ENCODE measurements at places on chromosomes 13 and 19. TPM values are rescaled to one million over a fixed set of nuclear protein-coding genes. Genes with fewer than 3 reads are reported as not detected.

GRCh38 chr13:110920038-110920437, 5.2 kb upstream of the ANKRD10 start:
- peak overlapping the region; percentile 67 for H3K4me3 ChIP-seq
- ATAC-seq = no peak
- H3K36me3 ChIP-seq = no peaks in the 10 kb centered on the region
- peaks cover 23% of the 10 kb centered on the region for H3K27me3 ChIP-seq

- peak overlapping the region; percentile 58 for H3K4me3 ChIP-seq
- peak overlapping the region; percentile 14 for H3K27ac ChIP-seq
- H3K27me3 ChIP-seq = peaks cover 9% of the 10 kb centered on the region
Observed at GRCh38 chr19:53158119-53158656, 665 bp downstream of the ZNF347 start.

- no peaks in the 10 kb centered on the region for H3K4me1 ChIP-seq
- H3K36me3 ChIP-seq = no peaks in the 10 kb centered on the region
- no peaks in the 10 kb centered on the region for H3K27me3 ChIP-seq
- H3K4me3 ChIP-seq = no peak overlapping the region
- no peak for ATAC-seq
Observed at GRCh38 chr13:91922969-91923592, 524.7 kb downstream of the GPC5 start.

- peaks cover 33% of the 10 kb centered on the region for H3K4me1 ChIP-seq
- no peaks in the 10 kb centered on the region for H3K27me3 ChIP-seq
- no peak overlapping the region for H3K4me3 ChIP-seq
- no peak for ATAC-seq
- peak overlapping the region; percentile 61 for H3K27ac ChIP-seq
Observed at GRCh38 chr13:79459906-79460305, 21.0 kb upstream of the NDFIP2 start.

DNA sequence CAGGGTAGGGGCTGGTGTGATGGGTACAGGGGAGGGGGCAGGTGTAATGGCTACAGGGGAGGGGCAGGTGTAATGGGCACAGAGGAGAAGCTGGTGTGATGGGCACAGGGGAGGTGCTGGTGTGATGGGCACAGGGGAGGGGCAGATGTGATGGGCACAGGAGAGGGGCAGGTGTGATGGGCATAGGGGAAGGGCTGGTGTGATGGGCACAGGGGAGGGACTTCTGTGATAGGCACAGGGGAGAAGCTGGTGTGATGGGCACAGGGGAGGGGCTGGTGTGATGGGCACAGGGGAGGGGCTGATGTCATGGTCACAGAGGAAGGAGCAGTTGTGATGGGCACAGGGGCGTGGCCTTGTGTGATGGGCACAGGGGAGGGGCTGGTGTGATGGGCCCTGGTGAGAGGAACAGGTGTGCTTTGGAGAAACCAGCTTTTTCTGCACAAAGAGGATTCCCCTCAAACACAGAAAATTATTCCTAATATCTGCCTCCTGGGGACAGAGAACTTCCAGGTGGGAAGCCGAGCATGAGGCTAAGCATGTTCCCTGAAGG, 38.6 kb upstream of the POP4 start:
- H3K27me3 ChIP-seq = peaks cover 53% of the 10 kb centered on the region
- H3K4me3 ChIP-seq = no peak overlapping the region
- peaks cover 7% of the 10 kb centered on the region for H3K4me1 ChIP-seq
- H3K27ac ChIP-seq = no peak overlapping the region
- ATAC-seq = no peak

DNA sequence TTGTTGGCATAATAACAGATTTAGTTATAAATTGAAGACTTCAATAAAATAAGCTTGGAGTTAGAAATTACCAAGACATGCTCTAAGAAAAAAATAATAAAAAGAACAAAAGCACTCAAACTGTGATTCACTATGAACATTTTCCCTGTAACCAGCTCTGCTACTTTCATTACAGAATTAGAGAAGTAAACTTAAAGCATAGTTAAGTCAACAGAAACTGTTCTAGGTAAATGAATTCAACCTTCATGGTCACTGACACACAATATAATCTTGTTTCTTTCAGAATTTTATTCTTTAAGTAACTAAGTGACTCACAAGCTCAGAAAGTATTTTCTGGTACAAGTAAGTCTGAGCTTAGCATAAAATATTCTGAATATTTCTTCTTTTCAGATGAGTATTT, 136.3 kb downstream of the KLF5 start:
- no peak overlapping the region for H3K27ac ChIP-seq
- no peaks in the 10 kb centered on the region for H3K4me1 ChIP-seq
- H3K36me3 ChIP-seq = no peaks in the 10 kb centered on the region
- ATAC-seq = no peak

DNA sequence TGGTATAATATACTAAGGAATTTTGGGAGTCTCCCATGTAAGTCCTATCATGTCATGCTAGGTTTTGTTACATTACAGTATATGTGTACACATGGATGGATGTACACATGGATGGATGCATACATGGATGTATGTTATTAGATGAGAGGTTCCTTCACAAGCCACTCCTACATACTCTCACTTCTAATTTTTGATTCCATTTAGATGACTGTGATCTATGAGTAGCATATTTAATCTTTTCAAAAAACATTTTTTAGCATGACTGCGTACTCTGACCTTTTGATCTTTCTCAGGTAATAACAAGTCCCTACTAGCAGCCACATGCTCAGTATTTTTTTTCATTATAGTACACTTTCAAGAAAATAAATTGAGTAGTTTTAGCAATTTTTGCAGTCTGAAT, 441.8 kb downstream of the SLITRK1 start:
- no peak overlapping the region for H3K27ac ChIP-seq
- ATAC-seq = no peak
- H3K36me3 ChIP-seq = no peaks in the 10 kb centered on the region
- no peaks in the 10 kb centered on the region for H3K27me3 ChIP-seq
- H3K4me3 ChIP-seq = no peak overlapping the region

GRCh38 chr13:37375724-37376123, 222.8 kb downstream of the POSTN start:
- no peaks in the 10 kb centered on the region for H3K4me1 ChIP-seq
- no peaks in the 10 kb centered on the region for H3K27me3 ChIP-seq
- H3K36me3 ChIP-seq = no peaks in the 10 kb centered on the region
- H3K27ac ChIP-seq = no peak overlapping the region
- ATAC-seq = no peak
- H3K4me3 ChIP-seq = no peak overlapping the region

GRCh38 chr13:57823704-57824103, 192.2 kb downstream of the PCDH17 start:
- ATAC-seq = no peak
- H3K36me3 ChIP-seq = no peaks in the 10 kb centered on the region
- no peaks in the 10 kb centered on the region for H3K4me1 ChIP-seq
- H3K27ac ChIP-seq = no peak overlapping the region

DNA sequence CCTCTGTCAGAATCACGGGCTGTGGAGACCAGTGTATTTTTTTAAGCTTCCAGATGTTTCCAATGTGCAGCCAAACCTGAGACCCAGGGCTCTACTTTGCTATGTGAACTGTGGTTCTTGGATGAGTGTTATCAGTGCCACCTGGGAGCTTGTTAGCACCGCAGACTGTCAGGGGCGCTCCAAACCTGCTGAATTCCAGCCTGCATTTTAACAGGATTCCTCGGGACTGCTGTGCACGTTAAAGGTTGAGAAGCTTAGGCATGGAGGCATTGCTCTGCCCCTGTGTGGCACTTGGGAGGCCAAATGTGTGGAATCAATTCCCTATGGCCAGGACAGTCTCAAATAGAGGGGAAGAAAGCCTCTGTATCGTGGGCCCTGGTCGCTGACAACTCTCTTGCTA, 80.3 kb downstream of the ANKRD10 start:
- H3K36me3 ChIP-seq = no peaks in the 10 kb centered on the region
- H3K27ac ChIP-seq = no peak overlapping the region
- H3K4me3 ChIP-seq = no peak overlapping the region

- H3K4me1 ChIP-seq = peaks cover 11% of the 10 kb centered on the region
- ATAC-seq = no peak
Observed at GRCh38 chr13:27915301-27916207, 4.2 kb upstream of the PDX1 start.

DNA sequence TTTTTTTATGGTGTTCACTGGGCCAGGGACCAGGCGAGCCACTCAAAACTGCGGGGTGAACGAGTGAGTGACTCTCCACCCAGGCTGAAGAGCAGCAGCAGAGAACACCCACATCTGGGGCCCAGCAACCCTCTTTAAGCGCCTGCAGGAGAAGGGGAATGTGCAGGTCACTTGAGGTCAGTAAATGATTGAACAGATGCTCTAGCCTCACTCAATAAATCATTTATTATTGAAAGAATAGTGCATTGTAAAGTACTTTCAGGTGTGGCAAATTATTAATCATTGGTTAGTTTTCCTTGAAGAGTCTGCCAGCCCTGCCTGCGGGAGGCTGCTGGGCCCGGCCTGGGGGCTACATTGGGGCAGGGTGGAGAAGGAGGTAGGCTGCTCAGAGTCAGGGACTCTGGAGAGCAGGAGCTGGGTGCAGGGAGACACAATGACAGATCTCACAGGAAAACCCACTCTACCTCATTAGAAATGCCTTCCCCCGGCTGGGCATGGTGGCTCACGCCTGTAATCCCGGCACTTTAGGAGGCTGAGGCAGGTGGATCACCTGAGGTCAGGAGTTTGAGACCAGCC, 42.5 kb downstream of the ABCC4 start:
- no peaks in the 10 kb centered on the region for H3K36me3 ChIP-seq
- ATAC-seq = no peak
- H3K27me3 ChIP-seq = no peaks in the 10 kb centered on the region
- H3K4me3 ChIP-seq = no peak overlapping the region
- no peaks in the 10 kb centered on the region for H3K4me1 ChIP-seq
- no peak overlapping the region for H3K27ac ChIP-seq

GRCh38 chr13:30652746-30653386, 35.1 kb downstream of the USPL1 start:
- H3K4me1 ChIP-seq = peaks cover 26% of the 10 kb centered on the region
- H3K36me3 ChIP-seq = peaks cover 99% of the 10 kb centered on the region
- no peak overlapping the region for H3K27ac ChIP-seq

DNA sequence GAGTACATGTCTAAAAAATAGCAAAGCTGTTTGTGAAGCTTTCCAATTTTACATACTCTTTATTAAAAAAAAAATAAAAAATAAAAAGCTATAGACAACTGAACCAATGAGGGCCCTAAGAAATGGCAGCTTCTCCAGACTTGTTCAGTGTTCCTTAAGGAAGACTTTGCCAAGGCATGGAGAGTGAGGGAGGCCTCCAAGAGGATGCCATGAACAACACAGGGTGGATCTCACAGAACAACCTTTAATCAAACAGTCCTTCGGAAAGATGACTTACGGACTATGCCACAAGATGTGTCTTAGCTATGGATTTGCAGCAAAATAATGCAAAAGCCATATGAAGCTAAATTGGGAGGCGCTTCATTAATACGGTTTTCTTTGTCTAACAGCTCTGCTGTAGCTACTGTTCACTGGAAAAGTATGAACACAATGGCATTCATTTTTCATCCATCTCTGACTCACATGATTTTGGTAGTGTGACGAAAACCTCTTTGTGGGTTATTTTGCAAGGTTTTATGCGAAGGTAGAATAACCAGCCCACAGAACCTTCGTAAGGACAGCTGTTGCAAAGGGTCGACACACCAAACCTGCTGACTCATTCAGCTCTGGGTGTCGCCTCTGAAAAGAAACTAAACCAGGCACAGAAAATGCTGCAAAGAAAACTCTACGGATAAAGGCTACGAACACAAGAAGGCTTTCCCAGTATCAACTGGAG, 27.7 kb downstream of the EFNB2 start:
- no peaks in the 10 kb centered on the region for H3K36me3 ChIP-seq
- no peak overlapping the region for H3K4me3 ChIP-seq
- no peaks in the 10 kb centered on the region for H3K4me1 ChIP-seq

ZNF135 gene
- 0.34 TPM for total RNA-seq

PNMA8B gene
- 0.08 TPM for total RNA-seq

ZNF649 gene
- total RNA-seq = 4.4 TPM

LGALS4 gene
- 1.2 TPM for total RNA-seq

ELANE gene
- total RNA-seq = not detected

GPR18 gene
- total RNA-seq = 8.7 TPM

TGFBR3L gene
- 7.6 TPM for total RNA-seq

Data from activated T-helper 17 cell treated with anti-CD3 and anti-CD28 coated beads, Interleukin-2, amount 50 U/mL, for 72 hours (primary cell).